ENCODE measurements at places on chromosomes 13 and 19.
A peak's percentile ranks its signal among the peaks of the same experiment; 100 is the strongest.

DNA sequence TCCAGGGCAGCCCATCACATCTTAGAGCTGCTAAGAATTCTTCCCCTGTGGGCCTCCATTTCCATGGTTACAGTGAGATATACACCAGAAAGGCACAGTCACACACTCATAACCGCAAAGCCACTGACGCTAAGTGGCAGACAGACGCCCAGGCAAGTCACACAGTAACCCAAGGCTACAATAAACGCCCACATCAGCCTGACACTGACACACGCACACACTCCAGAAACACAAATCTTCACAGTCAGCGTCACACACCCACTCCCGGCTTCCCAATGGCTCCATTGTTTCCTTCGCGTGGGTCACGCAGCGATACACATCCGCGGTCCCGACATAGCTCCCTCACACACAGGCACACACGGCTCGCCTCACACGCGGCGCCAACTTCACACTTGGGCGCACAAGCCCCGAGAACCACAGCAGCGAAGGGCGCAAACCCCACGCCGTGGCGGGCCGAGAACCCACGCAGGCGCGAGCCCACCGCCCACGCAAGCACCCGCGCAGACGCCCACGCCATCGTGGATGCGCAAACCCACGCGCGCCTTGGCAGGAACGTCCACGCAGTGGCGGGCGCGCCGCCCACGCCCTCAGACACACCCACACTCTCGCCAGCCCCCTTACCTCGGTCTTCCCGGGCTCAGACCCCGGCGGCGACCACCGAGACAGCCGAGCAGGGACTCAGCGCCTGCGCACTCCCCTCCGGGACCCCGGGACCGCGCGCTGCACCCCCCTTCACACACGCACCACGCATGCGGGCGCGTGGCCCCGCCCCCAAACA lies at the start of gene ZNF667:
Gene ZNF667 (minus strand): TSS at position 695 of the 778 bp plus-strand sequence. CDS start 14,975 bp downstream, outside the sequence.
- DNase-seq, result peak; percentile 73

GRCh38 chr13:66462187-66462586 lies 767.9 kb downstream of the PCDH9 start:
- DNase-seq, result no peak

DNA sequence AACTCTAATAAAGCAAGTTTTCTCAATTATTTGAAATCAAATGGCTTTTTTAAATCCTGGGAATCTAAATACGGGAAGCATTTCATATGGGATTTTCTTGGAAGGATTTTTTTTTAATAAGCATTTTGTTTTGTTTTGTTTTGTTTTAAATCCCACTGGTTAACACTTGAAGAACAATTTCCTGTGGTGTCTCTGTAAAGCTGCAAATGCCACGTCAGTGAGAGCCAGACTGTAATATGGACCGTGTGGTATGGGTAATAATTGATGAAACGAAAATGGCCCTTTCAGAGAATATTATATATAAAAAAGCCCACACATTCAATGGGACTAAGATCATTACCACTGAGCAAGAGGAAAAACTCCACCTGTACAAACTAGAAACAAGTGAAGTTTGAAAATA lies 33.9 kb upstream of the MIR17HG start:
- DNase-seq, result no peak

GRCh38 chr19:33290082-33290815 lies 12.1 kb downstream of the CEBPA start:
- no peak for DNase-seq

GRCh38 chr19:32202244-32202643 lies 143.2 kb upstream of the ZNF507 start:
- no peak for DNase-seq

DNA sequence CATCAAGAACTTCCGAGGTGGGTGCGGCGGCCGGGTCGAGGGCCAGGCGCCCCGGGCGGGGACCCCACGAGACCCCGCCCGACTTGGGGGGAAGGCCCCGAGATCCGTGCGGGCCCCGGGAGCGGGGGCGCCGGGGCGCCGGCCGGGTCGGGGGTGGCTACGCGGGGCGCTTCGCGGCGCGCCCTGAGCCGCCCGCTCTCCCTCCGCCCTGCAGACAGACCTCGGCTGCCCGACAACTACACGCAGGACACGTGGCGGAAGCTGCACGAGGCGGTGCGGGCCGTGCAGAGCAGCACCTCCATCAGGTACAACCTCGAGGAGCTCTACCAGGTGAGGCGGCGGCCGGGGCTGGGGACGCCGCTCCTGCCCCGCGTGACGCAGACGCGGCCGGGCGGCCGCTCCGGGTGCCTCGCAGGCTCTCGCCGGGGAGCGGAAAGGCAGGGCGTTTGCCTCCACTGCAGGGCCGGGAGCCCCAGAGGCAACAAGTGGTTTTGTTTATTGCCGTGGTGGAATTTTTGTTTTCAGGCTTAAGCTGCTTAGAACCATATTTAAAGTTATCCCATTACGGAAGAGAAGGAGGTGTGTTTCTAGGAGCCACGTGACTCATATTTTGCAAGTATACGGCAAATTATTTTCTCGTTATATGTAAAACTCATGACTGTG lies 477 bp downstream of the CUL4A start:
- DNase-seq, result peak; percentile 38

- no peak for DNase-seq
Measured at GRCh38 chr13:39577838-39578491, 25.0 kb downstream of the LHFPL6 start.

DNA sequence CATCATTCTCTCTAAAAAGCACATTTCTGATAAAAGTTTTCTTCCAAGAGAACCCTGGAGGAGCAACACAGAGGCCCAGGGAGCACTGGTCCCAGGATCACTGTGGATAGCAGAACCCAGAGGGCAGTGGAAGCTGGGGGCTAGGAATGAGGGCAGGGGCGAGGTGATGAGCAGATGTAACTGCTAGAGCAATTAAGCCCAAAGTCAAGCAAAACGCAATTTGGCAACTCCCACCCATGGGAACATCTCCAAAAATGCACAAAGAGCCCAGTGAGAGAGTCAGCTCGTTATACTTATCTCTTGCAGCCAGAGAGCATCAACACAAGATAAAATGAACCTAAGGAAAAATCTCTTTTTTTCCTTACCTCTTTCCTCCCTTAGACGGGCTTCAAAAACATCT lies 284.2 kb downstream of the TBC1D4 start:
- DNase-seq, result no peak

DNA sequence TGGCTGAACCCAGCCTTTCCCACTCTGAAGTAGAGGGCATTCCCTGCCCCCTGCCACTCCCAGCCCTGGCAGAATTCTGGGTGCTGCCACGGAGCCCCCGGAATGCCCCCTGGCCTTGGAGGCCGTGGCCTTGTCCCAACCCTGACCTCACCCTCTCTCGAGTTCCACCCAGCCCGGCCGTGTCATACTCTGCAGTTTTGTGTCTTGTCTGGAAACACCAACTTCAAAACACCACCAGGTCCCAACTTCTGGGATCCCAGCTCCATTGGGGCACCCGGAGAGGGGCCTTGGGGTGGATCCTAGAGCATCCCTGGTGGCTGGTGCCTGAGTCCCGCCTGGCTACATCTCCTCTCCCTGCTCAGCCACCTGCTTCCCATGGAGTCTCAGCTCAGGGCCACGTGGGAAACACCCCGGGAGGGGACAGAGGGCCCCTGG lies 81.4 kb upstream of the MCF2L start:
- DNase-seq, result no peak

GRCh38 chr13:91368101-91368500 lies 20.6 kb downstream of the MIR17HG start:
- no peak for DNase-seq

DNA sequence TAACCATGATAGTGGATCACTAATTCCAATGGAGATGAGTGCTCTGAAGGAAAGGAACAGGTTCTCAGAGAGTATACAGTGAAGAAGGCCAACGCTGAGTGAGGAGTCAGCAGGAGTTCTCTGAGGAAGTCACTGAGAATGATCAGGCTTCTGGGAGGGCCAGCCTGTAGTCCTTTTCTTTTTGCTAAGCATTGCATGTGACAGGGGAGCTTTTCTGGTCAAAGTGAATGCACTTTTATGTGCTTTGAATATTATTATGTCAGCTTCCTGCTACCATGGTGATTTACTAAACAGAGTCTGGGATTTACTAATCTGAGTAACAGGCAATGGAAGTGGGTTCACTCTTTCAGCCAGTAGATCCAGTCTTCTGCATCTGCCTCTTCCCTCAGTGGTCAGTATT lies 81.1 kb upstream of the SERP2 start:
- DNase-seq, result no peak

DNA sequence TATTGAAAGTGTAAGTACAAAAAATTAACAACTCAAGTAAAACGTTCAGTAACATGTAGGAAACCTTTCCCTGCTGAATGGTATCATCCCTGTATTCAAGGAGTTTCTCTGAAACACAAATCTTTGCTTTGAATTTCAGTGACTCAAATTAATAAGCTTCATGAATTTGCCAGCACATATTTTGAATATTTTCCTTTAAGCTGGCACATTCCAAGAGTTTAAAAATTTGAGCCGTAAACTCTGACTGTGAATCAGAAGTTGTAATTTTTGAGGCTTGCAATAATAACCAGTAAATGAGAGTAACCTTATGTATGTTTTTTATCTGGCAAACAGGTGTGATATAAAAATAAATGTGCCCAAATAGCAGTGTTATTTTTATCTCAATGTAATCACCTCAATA lies 1722.6 kb upstream of the PRR20A start:
- DNase-seq, result no peak

DNA sequence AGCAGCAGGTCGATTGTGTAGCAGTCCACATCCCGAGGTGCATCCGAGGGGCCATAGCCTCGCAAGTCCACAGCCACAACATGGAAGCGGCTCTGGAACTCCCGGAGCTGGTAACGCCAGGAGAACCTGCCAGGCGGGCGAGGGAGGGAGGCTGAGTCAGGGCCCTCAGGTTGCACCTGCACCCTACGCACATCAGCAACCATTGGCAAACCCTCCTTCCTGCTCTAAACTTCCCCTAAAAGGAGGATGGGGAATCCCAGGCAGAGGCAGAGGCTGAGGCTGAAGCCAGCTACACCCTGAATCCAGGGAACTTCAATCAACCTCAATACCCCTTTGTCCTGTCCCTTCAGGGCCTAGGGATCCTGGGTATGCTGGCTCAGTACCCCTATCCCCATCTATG lies 977 bp downstream of the EPHX3 start:
- DNase-seq, result no peak

- no peak for DNase-seq
Measured at GRCh38 chr19:17948514-17948900, 15.7 kb downstream of the CCDC124 start.

DNA sequence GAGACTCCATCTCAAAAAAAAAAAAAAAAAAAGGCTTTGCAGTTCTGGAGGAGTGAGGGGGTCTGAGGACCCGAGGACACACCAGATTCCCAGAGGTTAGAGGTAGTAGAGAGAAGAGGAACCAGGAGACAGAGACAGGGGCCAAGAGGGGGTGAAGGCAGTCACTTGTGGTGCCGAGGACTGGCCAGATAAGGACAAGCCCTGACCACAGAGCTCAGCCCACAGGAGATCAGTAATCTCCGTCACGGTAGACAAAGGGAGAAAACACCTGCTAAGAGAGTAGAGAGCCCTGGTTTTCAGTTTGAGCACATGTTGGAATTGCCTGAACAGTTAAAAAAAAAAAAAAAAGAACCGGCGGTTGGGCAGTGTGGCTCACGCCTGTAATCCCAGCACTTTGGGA lies 1.7 kb upstream of the PRAM1 start:
- DNase-seq, result no peak

GRCh38 chr13:98944336-98944735 lies 33.5 kb downstream of the DOCK9 start:
- DNase-seq, result no peak

DNA sequence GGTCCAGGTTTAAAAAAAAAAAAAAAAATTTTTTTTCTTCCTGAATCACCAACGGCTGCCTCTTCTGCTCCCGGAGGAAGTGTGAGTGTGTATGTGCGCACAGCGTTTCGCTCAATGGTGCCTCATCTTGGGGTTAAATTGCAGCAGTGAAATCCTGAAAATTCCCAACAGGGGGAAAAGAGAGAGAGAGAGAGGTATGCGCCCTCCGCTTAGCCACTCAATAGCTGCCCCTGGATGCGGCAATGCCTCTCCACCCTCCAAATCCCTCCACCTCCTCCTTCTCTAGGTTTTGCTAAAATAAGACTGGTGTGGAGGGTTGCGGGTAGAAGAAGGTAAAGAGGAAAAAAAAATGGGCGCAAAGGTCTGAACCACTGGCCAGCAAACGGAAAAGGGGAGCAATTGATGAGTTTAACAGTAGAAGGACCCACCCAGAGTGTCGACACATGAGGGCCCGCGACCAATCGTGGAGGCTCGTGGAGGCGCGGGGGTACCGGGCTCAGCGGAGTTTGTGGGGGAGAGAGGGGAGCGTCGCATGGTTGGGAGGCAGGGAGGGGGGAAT lies 853 bp upstream of the CACNA1A start:
- DNase-seq, result no peak

GRCh38 chr13:90032841-90033493 lies 1314.5 kb upstream of the MIR17HG start:
- DNase-seq, result no peak

DNA sequence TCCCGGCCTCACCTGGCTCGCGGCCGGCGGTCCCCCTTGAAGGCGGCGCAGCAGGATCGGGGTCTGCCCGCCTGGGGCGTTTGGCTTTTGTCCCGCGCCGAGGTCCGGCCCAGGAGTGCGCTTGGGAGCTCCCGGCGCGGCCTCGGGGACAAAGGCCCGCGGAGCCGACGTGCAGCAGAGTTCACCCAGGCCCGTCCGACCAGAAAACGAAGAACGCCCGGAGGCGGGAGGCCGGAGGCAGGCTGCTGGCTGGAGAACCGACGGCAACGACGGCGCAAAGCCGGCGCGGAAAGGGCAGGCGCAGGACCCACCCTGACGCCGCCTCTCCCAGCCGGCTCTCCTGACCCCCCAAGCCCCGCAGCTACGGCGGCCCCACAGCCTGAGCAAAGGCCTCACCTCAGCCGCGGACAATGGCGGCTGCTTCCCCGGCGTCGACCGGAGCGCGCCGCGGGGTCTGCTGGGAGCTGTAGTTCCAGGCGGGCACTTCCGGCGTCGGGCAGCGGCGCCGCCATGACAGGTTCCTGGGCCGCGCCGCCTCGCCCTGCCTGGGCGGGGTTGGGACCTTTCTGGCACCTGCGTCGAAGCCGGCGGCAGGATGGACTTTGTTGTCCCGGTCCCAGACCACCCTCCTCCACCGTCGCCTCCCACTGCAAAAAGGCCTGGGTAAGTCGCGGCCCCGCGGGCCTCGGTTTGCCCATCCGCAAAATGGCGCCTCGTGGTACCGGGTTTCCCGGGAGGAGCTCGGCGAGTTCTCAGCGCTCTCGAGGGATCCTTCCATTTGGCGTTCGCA lies at the start of gene ZNF606:
Gene ZNF606 (minus strand): TSS at position 437 of the 790 bp plus-strand sequence. CDS start 1,501 bp downstream, outside the sequence.
- DNase-seq, result peak; percentile 89

- DNase-seq, result no peak
Measured at GRCh38 chr19:33333642-33334041, 31.3 kb upstream of the CEBPA start.

- no peak for DNase-seq
Measured at GRCh38 chr13:26951581-26952177, 191.1 kb upstream of the GPR12 start.

GRCh38 chr19:14577885-14578427 lies 4.9 kb upstream of the CLEC17A start:
- DNase-seq, result no peak

Data from renal pelvis (tissue), 12 donors.